ENCODE measurements at places on chromosomes 11 and 22.

- no peak for DNase-seq
These were observed 27.9 kb downstream of the DDX6 start for GRCh38 chr11:118763041-118763440.

DNA sequence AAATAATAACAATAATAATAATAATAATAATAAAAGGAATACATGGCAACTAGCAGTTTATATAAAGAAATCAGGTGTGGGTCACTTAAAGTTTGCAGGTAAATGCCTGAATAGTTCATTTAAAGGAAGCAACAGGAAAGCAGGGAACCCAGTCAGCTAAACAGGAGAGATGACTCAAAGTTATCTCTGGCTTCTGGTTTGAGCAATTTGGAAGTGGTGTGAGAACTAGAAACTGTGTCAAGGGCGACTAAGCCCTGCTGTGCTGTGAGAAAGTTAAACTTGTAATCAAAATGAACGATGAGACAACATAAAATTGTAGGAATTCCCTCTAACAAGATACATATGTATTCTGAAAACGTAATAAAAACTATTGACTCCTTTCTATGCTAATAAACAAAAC lies 35.5 kb downstream of the SLC22A9 start:
- no peak for DNase-seq

DNA sequence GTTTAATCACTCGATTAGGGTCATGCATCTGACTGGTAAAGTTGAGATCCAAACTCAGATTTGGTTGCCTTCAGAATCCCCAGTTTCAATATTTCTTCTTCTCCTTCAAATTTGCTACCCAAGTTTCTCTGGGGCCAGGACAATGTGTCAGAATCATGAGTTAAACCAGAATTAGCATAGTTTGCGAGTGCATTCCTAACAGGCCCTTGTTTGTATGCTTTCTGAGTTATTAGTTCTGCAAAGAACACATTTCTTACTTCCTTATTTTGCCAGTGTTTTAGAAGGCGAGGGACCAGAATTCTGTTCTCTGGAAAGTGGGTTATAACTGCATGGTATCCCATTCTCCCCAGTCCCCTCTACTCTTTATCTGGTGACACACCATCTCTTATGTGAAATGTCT lies 112.0 kb downstream of the ARL14EP start:
- DNase-seq: no peak

GRCh38 chr22:21445437-21446127 lies 21.6 kb upstream of the TMEM191C start:
- no peak for DNase-seq

GRCh38 chr22:36881504-36882245 lies 20.9 kb downstream of the NCF4 start:
- no peak for DNase-seq

DNA sequence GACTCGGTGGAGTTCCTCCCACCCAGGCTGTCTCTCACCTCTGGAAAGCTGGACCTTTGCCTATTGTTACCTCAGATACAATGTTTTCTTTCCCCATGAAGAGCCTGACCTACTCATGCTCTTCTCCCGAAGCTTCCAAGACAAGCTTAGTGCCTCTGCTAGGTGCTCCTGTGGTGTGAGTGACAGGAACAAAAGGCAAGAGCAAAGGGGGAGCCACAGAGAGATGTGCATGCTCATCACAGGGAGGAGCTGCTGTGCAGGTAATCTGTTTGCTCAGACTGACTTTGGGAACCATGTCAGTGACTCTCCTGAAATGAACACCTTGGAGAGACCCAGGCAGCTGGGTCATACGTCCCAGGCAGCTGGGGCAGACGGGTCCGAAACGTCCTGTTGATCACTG lies 53.6 kb upstream of the VSTM5 start:
- DNase-seq: no peak

DNA sequence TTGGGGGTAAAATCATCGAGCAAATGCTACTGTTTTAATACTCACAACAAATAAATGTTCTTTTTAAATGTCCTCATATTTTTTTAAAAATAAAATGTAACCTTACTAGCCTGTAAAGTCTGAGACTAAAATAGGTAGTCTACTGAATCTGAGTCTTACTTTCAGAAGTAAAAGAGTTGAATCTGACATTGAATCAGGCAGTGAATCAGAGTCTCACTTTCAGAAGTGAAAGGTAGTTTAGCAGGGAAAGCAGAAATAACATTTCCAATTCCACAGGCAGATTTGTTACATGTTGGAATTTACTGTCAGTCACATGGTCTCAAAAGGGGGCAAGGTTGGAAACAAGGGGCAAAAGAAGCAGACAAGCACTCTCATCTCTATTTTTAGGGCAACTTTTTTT lies 143.0 kb downstream of the ELP4 start:
- no peak for DNase-seq

Measured in fibroblast of skin of left quadriceps (primary cell).